Cerebellar nuclear complex (tissue), 1 donor: ENCODE measurements at places on chromosomes 2 and 18.
A peak's percentile ranks its signal among the peaks of the same experiment; 100 is the strongest.

DNA sequence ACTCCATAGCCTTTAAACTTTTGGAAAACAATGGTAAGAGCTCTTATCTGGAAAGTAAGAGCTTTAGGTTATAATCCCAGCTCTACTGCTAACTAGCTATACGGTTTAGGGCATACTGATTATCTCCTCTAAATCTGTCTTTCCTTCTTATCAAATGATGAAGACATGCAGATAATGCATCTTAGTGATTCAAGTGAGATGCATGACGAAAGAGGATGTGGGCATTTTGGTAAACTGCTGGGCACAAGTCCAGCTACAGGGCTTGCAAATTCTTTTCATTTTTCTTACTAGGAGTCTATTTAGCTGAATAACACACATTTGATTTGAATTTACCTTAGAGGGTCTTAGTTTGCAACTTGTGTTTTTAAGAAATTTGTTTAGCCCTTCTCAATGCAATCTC is 1604.8 kb upstream of the ZEB2 start:
- no peak for DNase-seq

DNA sequence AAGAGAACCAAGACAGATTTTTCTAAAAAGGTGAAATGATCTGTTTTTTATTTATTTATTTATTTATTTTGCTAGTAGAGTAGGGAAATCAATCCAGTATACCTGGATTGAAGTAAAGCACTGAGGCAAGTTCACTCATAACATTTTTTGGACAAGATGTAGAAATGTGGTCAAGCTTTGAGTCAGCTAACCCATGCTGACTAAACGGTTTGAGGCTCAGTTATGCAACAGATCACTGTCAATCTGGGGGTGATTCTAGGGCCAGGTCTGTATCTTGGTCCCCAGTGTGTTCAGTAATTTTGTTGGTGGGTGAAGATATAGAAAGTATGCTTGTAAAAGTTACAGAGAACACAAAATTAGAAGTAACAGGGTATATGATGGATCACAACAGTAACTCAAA is 60.2 kb downstream of the RMDN2 start:
- no peak for DNase-seq

- DNase-seq, result peak; percentile 30
These were observed 22.8 kb downstream of the ZSCAN30 start for GRCh38 chr18:35267161-35267651.

GRCh38 chr18:59360381-59360780 is 1.3 kb upstream of the LMAN1 start:
- no peak for DNase-seq

GRCh38 chr2:61179701-61180639 is 18.0 kb downstream of the C2orf74 start:
- DNase-seq, result no peak

DNA sequence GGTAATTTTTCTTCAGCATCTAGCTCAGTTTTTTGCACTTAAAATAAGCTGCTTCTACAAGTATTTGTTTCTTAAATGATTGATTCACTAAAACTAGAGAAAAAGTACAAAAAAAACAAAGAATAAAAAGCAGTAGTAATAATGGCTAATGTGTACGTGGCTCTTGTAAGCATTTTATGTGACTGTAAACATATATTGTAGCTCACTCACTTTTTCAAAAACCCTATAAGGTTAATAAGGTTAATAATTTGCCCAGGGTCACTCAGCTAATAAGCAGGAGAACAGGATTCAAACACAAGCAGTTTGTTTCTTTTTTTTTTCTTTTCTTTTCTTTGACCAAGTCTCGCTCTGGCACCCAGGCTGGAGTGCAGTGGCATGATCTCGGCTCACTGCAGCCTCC is 67.5 kb downstream of the RMDN2 start:
- no peak for DNase-seq
